GM13976 (cell line): ENCODE measurements at places on chromosomes 12 and 14.

GRCh38 chr14:99664937-99665273 is 19.2 kb upstream of the CYP46A1 start:
- no peak for DNase-seq

DNA sequence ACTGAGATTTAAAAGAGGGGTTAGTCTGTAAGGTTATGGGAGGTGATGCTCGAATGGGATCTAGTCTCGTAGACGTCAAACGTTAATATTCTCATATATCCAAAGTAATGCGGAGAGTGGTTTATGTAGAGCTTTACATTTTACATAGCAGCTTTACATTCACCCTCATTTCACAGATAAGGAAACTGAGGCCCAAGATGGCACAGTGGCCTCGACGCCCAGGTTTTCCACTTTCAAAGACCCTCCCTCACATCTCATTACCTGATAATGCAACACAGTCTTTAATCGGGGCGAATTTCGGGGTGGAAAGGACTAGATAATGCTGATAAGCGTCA is 450 bp upstream of the TDG start:
- no peak for DNase-seq

GRCh38 chr12:38328306-38328895 is 11.8 kb downstream of the ALG10B start:
- peak; percentile 21 for DNase-seq

DNA sequence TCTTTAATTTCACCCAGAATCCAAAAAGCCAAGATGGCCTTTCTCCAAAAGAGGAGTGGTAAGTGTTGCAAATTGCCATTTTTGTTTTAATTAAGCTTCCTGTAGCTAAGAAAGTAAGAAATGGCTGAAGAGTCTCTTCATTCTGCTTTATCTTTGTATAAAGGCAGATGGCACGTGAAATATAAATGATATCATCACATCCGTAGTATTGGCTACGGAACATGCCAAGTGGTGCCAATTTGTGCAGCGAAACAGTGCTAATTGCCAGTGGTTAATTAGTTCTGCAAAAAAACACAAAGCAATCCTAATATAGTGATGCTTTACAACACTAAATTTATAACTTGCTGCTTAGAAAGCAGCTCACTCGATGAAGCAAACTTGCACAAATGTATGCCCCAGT is 29.4 kb downstream of the PLEKHG7 start:
- no peak for DNase-seq

- DNase-seq: no peak
Observed at GRCh38 chr12:89492883-89493282, 31.7 kb downstream of the GALNT4 start.

DNA sequence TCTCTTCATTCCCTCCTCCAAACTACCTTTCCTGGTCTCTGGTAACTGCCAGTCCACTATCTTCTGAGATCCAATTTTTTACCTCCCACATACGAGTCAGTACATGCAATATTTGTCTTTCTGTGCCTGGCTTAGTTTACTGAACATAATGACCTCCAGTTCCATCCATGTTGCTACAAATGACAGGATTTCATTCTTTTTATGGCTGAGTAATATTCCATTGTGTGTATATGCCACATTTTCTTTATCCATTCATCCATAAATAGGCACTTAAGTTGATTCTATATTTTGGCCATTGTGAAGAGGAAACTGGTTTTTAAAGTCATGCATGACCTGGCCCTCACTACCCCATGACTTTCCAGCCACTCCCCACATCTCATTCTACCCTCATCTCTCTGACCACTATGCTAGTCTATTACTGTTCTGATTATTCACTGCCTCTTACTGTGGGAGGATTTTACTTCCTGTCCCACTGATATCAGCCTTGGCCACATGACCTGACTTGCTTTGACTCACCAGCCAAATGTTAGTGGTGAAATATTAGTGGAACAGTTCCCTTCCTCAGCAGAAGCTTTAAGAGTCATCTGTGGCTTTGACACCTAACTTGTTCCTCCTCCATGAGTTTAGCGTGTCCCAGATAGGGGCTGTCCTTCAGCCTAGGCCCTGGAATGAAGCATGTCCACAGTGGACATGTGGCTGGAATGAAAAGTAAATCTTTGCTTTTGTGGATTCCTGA is 52.2 kb downstream of the GOLGA5 start:
- DNase-seq: peak; percentile 70

GRCh38 chr14:55712491-55712890 is 132.5 kb downstream of the KTN1 start:
- no peak for DNase-seq

- no peak for DNase-seq
Observed at GRCh38 chr12:29867823-29868222, 84.1 kb upstream of the TMTC1 start.

- no peak for DNase-seq
Observed at GRCh38 chr12:90991952-90992465, 12.8 kb downstream of the EPYC start.

DNA sequence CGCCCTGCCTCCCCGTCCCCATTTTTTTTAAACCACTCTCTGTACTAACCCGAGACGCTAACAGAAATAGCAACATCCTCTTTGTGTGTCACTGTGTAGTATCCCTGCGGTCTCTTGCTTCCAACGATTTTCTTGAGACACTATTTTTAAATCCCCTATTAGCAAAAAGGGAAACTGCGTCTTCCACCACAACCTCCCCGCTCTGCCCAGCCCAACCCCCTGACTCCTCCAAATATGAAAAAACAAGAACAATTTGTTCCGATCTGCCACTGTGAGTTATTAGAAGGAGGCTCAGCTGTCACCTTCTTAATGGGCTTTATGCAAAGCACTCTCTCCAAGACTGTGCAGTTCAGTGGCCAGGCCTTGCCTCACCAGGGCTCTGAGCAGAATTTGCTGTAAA is 76.3 kb downstream of the MAP1LC3B2 start:
- DNase-seq: peak; percentile 47

DNA sequence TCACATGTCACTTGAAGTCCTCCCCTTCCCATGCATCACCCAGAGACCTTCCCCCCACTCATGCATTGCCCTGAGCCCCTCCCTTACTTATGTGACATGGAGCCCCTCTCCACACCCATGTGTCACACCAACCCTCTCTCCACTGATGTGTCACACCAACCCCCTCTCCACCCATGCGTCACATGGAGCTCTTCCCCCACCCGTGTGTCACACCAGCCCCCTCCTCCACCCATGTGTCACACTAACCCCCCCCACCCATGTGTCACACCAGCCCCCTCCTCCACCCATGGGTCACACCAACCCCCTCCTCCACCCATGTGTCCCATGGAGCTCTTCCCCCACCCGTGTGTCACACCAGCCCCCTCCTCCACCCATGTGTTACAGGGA is 30.4 kb downstream of the RTL1 start:
- DNase-seq: peak; percentile 53

DNA sequence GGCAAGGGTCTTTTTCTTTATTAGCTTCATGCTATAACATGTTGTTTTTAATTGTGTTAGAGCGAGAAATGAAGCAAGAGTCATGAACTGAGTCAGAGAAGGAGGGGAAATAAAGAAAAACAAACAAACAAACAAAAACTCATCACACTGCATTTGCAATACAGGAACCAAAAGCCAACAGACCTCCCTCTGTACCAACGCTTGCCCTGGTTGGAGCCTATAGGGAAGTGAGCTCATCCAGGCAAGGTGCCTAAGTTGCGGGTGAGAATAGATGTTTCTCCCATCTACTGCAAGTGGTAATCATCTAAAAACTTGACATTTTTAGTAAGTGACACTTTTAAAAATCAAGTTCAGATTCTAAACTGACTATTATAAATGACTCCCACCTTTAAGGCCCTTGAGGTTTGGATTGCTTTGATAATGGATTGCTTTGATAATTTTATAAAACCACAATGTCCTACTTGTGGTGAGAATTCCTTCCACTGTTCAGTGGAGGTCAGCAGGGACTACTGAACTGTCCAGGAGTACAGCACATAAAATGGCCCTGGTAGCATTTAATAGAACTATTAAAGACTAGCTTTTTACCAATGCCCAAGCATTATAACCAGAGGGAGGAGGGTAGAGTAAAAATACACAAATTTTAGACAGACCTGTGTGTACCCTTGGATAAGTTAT is 31.3 kb downstream of the SLC38A1 start:
- no peak for DNase-seq

GRCh38 chr12:93736640-93737178 is 59.5 kb downstream of the CRADD start:
- no peak for DNase-seq

DNA sequence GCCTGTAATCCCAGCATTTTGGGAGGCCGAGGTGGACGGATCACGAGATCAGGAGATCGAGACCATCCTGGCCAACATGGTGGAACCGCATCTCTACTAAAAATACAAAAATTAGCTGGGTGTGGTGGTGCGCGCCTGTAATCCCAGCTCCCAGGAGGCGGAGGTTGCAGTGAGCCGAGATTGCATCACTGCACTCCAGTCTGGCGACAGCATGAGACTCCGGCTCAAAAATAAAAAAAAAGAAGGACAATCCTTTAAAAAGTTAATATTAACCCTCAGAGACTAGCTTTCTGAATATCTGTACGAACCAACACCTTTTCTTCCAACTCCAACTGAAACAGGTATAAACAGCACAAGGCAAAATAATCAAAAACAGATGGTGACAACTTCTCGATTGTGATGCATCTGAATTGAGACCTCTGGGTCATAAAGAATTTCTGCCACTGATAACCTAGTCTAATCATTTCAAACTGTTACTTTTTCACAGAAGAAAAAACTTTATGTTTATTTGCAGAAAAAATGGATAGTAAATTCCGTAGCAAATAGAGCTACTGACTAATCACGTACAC is 27.8 kb downstream of the CLIP1 start:
- no peak for DNase-seq

DNA sequence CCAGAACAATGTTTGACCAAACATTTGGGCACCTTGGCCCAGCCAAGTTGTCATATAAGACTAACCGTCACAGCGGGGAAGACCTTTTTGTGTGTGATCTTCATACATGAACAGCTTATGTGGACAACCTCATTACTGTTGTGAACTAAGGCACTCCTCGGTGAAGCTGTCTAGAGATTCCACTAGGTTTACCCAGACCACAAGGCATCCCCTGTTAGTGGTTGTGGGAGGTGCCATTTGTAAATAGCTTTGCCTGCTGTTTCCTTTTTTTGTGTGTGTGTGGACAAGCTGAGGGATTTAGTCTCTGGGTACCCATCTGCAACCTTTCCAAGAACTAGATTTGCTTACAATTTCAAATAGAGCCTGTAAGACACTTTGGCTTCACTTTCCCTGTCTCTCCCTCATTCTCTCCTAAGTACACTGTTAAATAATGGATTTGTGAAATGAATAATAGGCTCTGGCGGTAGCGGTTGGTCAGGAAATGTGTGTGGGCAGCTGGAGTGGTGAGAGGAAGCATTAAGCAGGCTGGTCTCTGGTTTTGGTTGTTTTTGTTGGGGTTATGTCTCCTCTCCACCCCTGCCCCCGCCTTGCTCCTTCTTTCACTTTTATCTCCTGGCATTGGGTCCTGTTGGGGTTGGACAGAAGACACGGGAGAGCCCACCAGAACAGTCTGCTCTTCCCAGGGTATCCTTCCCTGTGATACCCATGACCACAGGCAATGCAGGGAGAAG is 727.6 kb downstream of the VRK1 start:
- no peak for DNase-seq
